ENCODE measurements at places on chromosomes 5 and 9. TPM values are rescaled to one million over a fixed set of nuclear protein-coding genes. Genes with fewer than 3 reads are reported as not detected.

DNA sequence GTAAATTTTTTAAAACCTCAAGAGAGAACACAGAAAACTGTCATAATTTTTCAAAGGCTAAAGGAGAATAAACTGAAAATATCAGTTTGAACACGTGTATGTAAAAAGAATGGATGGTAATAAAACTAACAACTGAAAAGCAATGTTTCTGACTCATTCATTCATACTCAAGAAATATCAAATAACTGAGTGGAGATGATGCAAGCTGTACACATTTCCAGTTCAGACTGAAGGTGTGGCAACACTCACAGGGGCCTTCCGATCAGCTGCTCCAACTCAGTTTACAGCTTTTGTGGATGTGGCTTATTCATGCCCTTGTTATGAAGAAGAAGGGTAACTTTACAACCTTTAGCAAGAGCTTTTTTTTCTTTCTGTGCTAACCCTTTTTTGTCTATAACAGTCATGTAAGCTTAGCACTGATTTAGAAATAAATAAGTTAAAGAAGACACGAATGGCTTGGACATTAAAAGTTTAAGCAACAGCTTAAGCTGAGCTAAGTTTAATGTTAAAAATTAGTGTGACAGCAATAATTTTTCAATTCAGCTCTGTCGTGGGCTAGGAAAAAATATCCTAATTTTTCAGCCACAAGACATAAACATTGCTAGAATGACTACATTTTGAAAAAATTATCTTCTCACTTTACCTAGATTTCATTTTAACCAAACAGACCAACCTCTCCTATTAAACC lies 453.5 kb downstream of the RAB3C start:
- no peak for DNase-seq

PPP2R2B gene
- 6.6 TPM for total RNA-seq

DNA sequence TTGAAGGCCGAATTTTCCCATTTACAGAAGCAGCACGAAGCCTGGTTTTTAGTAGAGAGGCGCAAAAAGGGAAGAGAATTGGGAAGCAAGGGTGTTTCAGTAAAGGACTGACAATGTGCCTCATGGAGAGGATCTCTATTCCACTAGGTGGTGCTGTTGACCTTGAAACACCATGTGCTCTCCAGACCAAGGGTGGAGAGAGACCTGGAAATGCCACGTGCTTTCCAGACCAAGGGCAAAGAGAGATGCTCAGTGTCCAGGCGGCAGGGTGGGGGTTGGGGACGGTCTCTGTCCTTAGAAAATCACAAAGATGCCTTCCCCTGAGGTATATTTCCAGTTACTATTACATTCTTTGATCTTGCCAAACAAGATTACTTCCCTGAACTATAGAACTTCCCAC lies 425.3 kb downstream of the CSNK1G3 start:
- DNase-seq: no peak

- no peak for DNase-seq
Observed at GRCh38 chr5:151159649-151160373, 2.2 kb upstream of the ANXA6 start.

CDH9 gene
- total RNA-seq: not detected

DNA sequence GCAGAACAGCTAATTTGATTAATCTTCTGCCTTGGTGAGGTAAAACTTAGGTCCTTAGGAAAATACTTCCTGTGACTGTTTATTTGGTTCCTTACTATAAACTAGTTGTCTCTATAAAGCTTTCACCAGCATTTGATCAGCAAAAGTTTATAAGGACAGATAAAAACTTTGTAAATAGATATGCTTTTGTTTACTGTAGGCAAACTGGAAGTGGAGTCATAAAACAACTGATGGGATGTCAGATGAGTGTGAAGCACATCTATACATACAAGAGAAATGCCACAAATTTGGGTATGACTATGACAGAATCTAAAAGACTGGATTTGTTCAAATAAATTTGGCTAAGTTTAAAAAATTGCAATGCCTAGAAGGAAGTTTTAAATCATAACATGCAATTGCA lies 5.5 kb downstream of the PTGER4 start:
- DNase-seq: no peak

SLC36A3 gene
- total RNA-seq: not detected

All from vagina (tissue), 2 donors.